Stimulated activated CD8-positive, alpha-beta memory T cell treated with anti-CD3 and anti-CD28 coated beads, Interleukin-7, amount 100 ng/mL, for 1 hour (primary cell): ENCODE measurements at places on chromosomes 7 and 10.

DNA sequence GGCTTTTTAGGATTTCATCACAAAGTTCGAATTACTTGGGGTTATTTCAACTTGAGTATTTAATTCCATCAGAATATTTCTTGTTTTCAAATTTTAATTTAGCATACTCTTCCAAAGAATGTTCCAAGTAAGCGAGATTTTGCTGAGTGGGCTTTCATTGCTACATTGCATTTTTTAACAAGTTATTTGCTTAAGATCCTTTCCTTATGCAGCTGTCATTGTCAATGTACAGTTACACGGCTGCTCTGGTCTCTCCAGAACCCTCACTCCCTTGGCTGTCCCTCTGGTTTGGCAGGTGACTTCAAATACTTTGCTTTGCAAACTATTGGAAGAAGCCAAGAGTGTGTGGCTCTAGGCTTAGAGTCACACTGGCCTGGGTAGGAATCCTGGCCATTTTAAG is 80.0 kb downstream of the CFAP58 start:
- no peak for DNase-seq

DNA sequence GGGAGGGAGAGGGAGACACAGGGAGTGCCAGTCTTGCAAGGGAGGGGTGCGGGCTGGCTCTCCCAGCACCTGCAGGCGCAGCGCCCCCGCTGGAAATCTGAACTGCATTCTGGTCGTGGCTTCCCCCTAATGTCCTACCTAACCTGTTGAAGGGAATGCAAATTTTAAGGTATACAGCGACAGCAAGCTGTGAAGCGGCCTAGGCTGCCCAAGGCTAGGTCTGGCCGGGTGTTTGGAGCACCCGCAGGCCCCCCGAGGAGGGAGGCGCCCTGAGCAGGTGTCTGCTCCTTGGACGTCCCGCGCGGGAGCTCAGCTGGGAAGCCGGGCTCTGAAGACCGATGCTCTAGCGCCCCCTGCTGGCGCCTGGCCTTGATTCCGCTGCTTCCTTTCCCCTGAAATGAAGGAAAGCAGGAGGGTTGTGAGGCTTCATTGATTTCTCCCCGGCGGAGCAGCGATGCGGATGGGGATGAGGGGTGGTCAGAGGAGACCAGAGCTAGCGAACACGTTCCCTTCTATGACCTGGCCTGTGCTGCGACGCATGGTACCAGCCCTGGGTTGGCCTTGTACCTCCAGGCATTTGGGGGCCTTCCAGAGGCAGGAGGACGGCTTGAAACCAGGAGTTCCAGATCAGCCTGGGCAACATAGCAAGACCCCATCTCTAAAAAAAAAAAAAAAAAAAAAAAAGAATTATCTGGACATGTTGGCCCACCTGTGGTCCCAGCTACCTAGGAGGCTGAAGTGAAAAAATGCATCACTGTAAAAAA is 601.3 kb downstream of the GALNT17 start:
- no peak for DNase-seq

DNA sequence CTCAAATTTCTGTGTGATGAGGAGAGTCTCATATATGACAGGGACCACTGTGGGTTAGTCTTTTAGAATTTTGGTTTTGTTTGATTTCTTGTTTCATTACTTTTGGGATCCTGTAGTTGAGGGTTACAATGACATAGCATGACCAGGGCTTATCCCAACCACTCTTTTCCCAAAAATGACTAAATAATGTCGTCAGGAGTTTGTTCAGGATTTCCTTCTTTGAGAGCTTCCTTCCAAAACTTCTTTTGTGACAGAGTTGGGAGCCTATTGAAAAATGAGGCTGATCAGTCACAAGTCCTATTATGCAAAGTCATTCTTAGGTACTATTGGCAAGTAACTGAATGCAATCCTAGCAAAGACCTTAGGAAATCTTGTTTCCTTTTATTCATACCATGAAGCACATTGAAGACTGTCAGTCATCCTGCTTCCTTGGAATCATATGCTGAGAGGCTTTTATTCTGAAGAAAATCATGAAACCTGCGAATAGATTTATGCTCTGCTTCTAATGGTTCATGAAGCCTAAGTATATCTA is 498.3 kb downstream of the LRMDA start:
- no peak for DNase-seq

DNA sequence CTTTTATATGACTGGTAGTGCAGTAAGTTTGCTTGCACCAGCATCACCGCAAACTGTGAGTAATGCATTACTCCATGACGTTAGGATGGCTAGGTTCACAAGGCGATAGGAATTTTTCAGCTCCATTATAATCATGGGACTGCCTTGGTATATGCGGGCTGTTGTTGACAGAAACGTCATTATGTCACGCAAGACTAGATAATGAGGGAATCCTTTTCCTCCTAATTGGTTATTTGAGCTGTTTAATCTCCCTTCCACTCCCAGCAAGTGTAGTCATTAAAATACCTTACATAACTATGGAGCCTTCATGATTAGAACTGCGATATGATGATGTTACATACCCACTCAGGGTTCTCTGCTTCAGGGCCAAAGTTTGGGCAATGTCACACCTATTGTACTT is 17.3 kb downstream of the KLLN start:
- no peak for DNase-seq

- no peak for DNase-seq
Measured at GRCh38 chr7:107914831-107915230, 23.8 kb downstream of the DLD start.
